CD8-positive, alpha-beta T cell (primary cell): ENCODE measurements at places on chromosomes 2 and 18. TPM values are rescaled to one million over a fixed set of nuclear protein-coding genes. Genes with fewer than 3 reads are reported as not detected.
A peak's percentile ranks its signal among the peaks of the same experiment; 100 is the strongest.

- peak; percentile 29 for DNase-seq
Measured at GRCh38 chr2:231926180-231926741, at the start of gene NPPC. Gene NPPC (minus strand): TSS chr2:231926396. CDS start chr2:231926249, 147 bp downstream.

DNA sequence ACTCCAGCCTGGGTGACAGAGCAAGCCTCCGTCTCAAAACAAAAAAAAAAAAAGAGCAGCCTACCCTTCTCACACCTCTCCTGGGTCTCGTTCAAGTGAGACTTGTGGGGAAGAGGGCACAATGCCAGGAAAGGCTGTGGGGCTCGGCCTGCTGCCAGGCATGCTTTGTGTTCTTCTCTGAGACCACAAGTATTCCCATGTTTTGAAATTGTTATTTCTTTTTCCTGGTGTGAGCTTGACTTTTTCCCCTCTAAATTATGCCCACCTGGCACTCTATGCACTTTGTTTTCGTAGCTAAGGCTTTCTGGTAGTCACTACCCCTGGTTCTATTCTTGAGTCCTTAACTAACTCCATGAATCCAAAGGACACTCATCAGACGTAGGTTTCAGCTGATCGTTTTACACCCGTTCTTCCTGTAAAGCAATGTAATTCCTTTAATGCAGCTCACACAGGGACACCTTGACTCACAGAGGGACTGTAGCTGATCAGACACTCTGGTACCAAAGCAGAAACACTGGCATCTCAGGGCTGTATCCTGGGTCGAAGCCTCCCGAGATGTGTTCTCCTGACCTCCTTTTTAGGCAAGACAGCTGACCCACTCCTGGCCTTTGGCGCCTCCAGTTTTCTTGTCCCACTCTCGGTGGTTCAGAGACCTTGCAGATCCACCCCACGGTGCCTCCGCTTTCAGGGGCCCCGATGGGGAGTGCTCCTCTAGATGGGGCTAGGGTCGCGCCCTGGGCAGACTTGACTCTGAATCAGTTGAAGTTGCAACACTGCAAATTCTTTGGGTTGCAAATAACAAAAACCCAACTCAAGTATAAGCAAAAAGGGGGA lies 193.3 kb upstream of the AGAP1 start:
- DNase-seq, result no peak

- no peak for DNase-seq
Measured at GRCh38 chr2:3459185-3460015, 59.9 kb downstream of the ADI1 start.

DNA sequence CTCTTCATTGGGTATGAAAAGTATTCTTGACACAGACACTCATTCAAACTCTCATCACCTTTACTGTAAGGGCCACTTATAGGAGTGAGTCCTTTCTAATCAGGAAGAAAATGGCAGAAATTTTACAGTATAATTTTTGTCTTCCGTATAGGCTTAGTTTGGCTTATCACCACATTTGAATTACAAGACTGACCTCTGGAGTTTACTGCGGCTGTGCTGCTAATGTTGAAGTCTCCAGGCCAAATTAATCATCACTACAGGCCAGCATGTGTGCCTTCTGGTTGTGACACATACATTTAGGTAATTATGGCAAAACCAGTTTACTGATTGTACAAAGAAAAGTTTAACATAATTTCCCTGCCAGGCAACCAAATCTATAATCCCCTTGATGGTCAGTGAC lies 753.6 kb upstream of the GCFC2 start:
- no peak for DNase-seq

DNA sequence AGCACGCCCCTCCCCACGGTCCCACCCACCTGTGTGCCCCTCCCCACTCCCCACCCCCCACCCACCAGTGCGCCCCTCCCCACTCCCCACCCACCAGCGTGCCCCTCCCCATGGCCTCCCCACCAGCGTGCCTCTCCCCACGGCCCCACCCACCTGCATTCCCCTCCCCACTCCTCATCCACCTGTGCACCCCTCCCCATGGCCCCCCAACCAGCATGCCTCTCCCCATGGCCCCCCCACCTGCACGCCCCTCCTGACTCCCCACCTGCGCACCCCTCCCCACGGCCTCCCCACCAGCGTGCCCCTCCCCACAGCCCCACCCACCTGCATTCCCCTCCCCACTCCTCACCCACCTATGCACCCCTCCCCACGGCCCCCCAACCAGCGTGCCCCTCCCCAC lies 190.2 kb downstream of the EIPR1 start:
- no peak for DNase-seq

- no peak for DNase-seq
Measured at GRCh38 chr2:28233164-28233676, 159.4 kb upstream of the FOSL2 start.

GRCh38 chr2:219285894-219286425 lies 6.8 kb downstream of the DNAJB2 start:
- no peak for DNase-seq

DNA sequence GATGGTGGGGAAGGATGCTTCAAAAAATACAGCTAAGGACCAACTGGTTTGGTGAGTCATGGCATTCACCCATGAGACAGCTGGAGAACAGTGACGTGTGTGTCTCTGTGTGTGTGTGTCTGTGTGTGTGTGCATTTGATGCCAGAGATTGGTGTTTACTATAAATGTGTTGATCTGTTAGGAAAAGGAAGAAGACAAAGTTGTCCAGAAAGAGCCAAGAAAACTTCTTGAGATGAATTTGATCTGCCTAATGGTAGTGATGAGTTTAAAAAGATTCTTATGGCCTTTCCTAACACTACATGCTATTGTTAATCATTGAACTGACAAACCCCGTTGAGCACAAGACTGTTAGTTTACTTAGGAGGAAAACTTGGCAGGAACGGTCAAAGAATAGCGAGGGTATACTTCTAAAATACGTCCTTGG lies 36.4 kb upstream of the IL1R1 start:
- DNase-seq, result no peak

The TDRD15 gene
- not detected for total RNA-seq

The UGT1A10 gene
- total RNA-seq, result not detected

The REEP1 gene
- total RNA-seq, result not detected

The ABCG5 gene
- total RNA-seq, result not detected

The SH3RF3 gene
- 6.4 TPM for total RNA-seq

The KIF1A gene
- not detected for total RNA-seq
